Vagina (tissue), 2 donors: ENCODE measurements at places on chromosomes 13 and 19.

- DNase-seq, result no peak
These were observed 3.6 kb upstream of the MYO1F start for GRCh38 chr19:8580710-8581281.

DNA sequence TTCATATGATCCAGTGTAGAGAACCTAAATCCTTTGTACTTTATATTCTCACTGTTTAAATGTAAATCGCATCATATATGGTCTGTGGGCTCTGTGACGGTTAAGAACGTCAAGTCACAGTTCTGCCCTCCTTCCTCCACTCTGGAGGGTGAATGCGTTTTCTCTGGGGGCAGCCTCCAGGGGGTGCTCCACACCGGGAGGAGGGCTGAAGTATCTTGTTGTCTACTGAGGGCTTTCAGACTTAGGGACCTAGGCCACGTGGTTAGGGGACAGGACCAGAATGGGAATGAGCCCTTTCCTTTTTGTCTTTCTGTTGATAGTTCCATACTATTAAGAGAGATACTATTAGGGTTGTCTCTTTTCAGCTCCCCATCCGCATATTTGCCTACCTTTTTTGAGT, 504.9 kb downstream of the FGF9 start:
- no peak for DNase-seq

DNA sequence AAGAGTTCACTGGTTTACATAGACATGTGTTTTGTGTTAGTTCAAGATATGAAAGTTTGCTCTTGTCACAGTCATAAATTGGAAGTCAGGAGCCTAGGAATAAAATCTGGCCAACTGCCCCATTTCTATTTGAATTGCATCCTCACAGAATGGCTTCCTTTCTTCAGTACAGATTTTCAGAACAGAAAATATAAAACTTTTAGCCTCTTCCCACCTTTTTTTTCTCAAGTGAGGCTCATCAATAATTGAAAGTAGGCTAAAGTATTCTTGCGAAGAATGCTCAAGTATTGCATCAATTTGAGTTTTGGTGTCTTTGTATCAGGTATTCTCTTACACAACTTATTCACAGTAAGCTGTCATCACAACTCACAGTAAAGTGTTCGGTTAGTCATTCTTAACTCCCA, 802.7 kb downstream of the PCDH9 start:
- no peak for DNase-seq

DNA sequence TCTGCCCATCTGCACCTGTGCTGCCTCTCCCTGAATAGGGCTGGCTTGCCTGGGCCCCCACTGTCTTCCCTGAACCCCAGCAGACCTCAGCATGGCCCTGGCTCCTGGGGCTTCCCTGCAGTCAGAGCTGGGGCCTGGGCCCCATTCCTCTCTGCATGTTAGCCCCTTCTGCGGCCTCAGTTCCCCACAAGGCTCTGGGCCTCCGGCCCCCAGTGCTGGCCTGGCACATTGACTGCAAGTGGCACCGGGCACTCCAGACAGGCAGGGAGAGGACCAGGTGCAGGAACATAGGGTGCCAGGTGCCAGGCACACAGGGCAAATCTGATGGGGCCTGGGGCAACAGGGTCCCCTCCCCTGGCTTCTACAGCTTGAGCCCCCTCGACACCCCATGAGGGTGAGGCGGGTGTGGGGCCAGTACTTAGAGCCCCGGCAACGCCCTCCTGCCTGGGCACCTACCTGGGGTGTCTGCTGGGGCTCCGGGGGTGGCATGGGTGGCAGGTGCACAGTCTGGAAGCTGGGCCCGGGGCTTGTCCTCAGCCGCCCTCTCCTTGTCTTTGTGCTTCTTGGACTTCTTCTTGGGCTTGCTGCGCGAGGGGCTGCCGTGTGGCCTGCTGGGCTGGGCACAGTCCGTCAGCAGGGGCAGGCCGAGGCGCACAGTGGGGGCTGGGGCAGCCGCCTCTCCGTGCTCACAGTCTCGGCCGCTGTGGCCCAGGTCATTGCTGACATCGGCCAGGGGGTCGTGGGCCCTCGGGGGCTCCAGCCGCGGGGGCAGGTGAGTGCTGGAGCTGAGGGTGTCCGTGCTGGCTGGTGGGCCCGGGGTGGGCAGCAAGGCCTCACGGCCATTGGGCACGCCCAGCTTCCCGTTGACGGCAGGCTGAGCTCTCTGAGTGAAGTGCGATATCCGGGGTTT, 12.3 kb upstream of the ISYNA1 start:
- no peak for DNase-seq

DNA sequence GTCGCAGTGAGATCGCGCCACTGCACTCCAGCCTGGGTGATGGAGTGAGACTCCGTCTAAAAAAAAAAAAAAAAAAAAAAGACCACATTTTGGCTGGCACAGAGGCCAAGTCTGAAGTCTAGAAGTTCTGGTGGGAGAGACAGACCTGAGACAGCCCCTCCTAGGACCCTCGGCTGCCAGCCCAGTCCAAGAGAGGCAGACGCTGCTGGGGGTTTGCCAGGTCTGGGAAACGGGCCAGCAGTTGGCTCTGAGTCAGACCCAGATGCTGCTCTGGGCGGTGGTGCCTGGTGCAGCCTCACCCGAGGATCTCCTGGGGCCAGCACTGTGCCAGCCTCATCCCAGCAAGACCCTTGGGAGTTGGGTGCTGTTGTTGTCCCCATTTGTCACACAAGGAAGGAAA, 5.8 kb downstream of the FCHO1 start:
- DNase-seq, result no peak

- DNase-seq, result no peak
These were observed 6.7 kb upstream of the PLIN4 start for GRCh38 chr19:4524808-4525562.

DNA sequence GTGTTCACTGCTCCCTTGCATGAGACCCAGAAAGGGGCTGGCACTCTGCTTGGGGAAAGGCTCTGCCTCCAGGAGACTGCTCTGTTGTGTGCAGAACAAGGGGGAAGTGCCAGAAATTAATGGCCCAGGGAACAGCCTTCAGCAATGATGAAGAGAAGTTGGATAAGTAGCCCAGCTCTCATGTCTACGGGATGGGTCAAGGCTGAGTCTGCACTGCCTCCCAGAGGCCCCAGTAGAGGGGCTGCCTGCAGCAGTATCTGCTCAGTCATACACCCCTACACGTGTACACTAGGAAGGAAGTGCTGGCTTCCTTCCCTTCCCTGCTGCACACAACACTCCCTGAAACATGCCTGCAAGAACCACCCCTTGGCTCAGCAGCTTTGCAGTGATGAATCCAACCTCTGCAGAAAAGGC, 54.6 kb upstream of the URI1 start:
- no peak for DNase-seq

DNA sequence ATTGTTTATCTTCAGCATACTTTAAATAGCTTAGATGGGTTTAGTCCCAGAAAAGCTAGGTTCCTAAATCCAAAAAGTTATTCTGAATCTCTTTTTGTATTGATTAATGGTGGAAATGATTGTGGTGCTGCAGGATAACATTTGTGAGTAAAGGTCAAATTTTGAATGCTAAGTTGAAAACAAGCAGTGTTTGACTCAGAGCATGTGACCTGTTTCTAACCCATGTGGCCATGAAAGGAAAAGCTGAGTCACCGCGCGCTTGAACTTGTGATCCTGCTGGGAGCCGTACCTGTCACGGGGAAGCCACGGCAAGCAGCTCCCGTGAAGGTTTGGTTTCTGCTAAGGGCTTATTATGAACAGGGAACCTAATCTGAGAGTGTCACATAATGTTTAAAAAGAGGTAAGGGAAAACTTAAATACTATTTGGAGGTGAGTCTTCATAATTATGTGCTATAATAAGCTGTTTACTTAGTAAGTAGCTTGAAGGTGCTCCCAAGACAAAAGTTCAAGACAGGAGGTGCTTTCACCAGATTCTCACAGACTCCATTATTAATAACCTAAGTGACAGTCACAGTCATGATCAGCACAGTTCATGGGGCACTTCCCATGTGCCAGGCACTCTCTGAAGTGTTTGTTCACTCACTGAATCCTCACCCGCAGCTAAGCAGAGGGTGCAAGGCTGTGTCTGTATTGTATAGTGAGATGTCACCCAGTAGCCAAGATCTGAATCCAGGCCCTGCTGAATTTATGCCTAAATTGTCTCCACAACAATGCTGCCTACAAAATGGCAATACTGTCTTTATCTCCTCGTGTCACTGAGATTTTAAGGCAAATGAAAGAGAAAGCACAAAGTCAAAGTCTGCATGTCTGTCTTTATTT, 286.5 kb downstream of the MYO16 start:
- no peak for DNase-seq

GRCh38 chr13:71672512-71672911, 194.5 kb downstream of the DACH1 start:
- no peak for DNase-seq

DNA sequence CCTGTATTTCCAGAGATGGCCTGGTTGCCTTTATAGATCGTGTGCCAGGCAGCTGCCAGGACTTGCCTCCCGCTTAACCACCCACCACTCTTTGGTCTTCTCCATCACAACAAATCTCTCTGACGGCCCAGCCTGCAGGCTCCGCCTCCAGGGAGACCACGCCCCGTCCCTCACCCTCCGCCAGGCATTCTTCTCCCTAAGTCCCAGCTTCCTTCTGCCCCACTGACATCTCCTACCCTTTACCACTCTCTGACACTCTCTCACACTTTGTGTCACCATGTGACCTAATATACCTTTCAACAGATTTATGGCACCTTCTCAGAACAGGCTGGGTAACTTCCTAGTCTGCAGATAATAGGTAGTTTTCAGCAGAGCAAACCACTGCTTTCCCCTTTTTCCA, 95.1 kb downstream of the CAB39L start:
- DNase-seq, result no peak

DNA sequence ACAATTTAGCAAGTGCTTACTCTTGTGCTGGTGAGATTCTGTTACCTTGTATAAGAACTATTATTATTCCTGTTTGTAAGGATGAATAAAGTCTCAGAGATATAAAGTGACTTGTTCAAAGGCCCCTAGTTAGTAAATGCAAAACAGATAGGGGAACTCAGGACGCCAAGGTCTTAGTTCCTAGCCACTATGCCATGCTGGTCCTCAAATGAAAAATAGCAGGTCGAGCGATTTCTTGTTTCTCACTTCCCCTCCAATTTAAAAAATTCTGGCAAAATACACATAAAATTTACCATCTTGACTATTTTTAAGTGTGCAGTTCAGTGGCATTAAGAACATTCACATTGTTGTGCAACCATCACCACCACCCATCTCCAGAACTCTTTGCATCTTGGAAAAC, 1.1 kb downstream of the TECR start:
- DNase-seq, result no peak

GRCh38 chr19:29439021-29439420, 86.8 kb upstream of the VSTM2B start:
- no peak for DNase-seq

DNA sequence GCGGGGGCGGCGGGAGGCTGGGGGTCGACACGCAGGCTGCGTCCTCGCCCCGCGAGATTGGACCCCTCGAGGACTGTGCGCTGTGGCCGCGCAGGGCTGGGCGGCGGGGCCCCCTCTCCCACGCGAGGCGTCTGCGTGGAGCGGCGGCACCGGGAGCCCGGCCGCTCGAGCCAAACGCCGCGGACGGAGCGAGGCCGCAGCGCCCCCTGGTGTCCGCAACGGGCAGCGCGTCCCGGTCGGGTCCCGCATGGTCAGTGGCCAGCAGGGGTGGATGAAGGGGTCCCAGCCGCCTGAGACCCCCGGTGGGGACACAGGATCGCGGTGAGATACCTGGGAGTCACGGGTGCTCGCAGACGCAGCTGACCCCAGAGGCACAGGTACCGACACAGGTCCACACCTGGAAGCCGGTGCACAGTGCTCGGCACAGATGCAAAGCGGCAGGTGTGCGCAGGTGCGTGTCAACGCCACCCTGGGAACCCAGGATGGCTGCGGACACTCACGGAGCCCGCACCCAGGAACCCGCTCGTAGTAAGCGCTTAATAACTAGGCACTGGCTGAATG, 2.1 kb upstream of the CIRBP start:
- no peak for DNase-seq

DNA sequence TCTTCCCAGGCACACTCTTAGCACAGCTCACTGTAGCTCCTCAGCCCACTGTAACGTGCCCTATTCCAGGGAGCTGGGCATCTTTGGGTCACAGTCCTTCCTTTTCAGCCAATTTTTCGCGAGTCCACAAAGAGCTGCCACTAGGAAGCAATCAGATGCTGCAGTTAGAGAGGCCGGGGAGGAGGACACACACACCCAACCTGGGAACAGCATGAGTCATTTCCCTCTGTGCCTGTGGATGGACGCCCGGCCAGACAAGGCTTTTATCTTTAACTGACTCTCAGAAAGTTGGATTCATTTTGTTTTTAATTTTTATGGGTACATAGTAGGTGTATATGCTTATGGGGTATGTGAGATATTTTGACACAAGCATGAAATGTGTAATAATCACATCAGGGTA, 918.6 kb downstream of the UQCRFS1 start:
- no peak for DNase-seq

GRCh38 chr13:55440465-55441085, 1700.1 kb upstream of the PRR20A start:
- DNase-seq, result no peak

GRCh38 chr13:76048675-76049375, 412.7 kb downstream of the LMO7 start:
- DNase-seq, result no peak

GRCh38 chr19:17340871-17341357, 3.6 kb downstream of the GTPBP3 start:
- DNase-seq, result no peak

GRCh38 chr13:31937436-31937835, 94.1 kb upstream of the FRY start:
- no peak for DNase-seq
